Ammon's horn (tissue), 1 donor: ENCODE measurements at places on chromosomes 1 and 21.

GRCh38 chr1:211632117-211632807 is 43.2 kb downstream of the NEK2 start:
- no peak for DNase-seq

DNA sequence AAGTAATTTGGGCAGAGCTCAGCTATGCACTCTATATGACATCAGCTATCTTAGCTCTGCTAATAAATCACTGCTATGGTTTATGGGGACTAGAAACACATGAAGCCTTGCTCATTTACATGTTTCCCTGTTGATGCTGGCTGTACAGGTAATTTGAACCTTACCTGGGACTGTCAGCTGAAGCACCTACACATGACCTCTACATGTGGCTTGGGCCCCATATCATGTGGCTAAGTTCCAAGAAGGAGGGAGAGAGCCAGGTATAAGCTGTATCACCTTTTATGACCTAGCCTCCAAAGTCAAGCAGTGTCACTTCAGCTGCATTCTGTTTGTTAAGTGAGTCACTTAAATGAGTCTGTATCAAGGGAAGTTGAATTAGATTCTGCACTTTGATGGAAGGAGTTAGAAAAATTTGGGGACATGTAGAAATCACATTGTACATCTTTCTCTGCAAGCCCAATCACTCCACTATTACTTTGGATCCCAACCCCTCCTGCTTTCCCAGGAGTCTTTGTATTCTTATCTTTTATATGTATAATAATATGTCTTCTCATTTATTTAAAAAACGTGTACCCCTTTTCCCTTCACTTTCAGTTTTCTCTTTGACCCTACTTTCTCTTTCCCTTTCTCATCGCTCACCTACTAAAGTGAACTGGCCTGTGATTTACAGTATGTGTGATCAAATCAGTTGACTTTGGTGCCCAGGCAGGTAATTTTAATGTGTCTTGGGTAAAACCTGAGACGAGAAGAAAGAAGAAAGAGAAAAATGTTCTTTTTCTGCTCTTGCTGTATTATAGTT is 53.4 kb upstream of the PRKACB start:
- DNase-seq = no peak

DNA sequence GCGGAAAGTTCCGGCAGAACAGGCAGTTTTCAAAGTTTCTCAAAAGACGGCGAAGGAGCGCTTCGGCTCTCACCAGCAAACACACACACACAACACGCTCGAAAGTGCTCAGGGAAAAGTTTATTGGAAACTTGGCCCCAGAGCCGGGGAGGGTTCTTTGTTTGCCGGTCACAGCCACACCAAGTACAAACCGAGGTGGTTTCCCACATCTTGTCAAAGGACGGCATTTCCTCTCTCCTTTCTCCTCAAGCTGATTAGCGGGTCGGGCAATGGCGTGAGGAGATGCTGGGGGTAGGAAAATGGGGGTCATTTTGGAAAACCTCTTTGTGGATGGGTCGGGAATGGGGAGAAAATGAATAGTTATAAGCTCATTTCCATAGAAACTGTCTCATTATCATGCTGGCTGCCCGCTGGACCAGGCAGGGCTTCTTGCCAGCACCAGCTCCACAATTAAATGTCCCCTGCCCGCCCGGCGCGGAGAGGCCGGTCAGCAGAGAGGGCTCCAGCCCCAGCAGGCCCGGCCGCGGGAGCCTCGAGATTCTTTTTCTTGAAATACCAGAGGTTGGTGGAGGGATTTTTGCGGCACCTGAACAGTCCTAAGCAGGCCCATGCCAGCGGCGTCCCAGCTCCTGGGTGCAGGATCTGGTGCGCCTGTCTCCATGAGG is 92.3 kb downstream of the PRDM16 start:
- peak; percentile 71 for DNase-seq

- no peak for DNase-seq
These were observed 54.3 kb upstream of the PCP4 start for GRCh38 chr21:39812983-39813382.

DNA sequence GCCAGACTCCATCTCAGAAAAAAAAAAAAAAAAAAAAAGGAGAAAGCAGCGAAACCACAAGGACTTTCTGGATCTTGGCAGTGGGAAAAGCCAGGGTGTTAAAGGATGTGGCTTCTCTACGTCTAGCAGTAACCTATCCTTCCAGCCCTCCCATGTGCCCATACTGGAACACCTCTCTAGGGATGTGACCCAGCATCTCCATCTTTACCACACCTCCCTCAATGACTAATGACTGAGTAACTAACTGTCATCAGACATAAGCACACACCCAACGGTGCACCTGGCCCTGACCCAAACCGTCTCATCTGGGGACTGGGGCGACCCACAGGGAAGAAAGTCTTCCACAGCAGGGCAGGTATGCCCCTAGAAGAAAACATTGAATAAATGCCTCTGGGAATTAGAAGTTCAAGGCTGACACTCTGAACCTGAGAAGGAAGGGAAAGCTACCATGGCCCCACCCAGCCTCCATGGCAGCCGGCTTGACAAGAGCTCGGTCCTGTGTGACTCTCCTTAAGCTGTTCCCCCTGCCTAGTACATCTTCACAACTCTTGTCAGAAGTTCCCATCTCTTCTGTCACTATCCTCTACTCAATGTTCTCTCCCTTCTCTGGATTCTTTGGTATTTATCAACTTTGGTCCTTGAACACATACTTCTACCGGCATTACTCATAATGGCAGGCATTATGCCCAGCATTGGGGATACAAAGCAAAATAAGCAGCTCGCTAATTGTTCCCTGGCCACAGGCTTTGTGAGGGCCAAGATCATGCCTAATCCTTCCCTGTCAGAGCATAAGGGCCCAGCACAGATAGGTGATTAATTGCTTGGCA is 14.8 kb upstream of the PAQR6 start:
- DNase-seq = no peak

DNA sequence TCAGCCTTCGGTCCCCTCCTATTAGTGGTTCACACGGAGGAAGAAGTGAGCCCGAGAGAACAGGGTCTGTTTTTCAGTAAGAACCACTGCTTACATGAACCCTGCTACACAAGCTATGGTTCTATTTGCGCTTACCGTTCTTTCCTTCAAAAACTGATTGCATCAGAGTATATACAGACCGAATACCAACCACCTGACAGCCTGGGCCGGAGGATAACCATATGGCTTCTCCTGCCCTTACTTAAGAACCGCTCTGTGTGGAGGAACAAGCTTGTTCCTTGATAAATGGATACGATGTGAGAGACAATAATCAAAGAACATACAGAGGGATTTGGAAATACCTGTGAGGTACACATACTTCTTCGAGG is 1.1 kb upstream of the KCNT2 start:
- no peak for DNase-seq

DNA sequence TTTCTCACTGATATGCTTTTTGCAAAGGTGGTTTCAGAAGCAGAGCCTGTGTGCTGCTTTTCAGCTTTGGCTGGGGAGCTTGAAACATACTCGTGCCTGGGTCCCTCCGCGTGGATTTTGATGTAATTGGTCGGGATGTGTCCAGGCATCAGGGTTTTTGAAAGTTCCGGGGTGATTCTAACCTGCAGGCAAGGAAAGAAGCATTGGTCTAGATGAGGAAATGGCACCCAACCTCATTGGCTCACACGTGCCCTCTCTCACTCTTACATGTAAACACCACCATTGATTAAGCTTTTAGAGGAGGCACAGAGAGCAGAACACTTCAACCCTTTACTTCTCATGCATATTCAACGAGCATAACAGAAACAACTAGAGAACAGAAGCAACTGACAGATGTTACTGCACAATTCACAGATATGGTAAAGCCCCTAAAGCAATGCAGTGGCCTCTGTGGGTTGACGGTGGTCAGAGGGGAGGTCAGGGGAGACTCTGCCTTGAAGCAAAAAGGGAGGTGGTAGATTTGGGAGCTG is 112.1 kb downstream of the TLR5 start:
- DNase-seq = no peak
